ENCODE measurements at places on chromosomes 4 and X.
A peak's percentile ranks its signal among the peaks of the same experiment; 100 is the strongest.

GRCh38 chrX:135740681-135741149, 27.3 kb downstream of the CT45A1 start:
- H3K4me3 ChIP-seq, result no peak overlapping the region
- no peak for DNase-seq
- no peaks in the 10 kb centered on the region for H3K27me3 ChIP-seq

DNA sequence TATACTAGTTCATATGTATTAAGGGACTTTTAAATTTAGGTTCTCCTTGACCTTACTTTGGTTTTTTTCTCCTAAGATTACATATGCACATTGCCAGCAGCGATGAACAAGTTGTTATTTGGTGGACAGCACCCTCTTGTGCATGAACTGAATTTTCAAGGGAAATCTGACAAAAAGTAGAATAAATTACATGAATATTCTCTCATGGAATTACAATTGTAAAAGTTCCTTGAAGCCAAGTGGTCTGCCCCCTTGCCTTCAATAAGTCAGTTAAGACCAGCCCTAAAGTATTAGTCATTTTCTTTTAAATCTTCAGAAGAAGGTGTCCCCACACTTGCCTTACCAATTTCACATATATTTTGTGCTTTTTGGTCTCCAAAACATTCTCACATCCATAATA, 30.7 kb upstream of the SMARCA5 start:
- H3K4me1 ChIP-seq, result no peaks in the 10 kb centered on the region
- no peak overlapping the region for H3K27ac ChIP-seq
- no peaks in the 10 kb centered on the region for H3K36me3 ChIP-seq

GRCh38 chr4:122826553-122827257, at the start of gene FGF2:
TSS of gene FGF2 (plus strand) at chr4:122826831. CDS start at chr4:122827175, 344 bp downstream.
- H3K4me1 ChIP-seq, result peaks cover 6% of the 10 kb centered on the region
- H3K36me3 ChIP-seq, result no peaks in the 10 kb centered on the region
- peak within 1 kb of the TSS; percentile 33 for H3K27ac ChIP-seq

DNA sequence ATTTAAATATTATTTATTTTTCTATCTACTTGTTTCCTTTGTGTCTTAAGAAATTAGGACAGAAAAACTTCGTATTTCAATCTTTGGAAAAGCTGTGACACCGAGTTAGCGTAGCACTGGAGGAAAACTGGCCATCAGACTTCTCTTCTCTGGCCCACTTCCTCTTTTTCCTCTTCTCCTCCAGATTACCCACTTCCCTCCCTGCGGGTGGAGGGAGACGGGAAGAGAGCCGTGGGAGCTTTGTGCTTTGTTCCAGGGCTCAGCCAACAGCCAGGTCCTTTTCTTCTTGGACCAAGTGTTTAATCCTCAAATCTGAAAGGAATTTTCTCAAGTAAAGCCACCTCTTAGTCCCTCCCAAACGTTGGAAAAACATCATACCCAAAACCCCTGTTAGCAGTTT, 29.7 kb downstream of the OFD1 start:
- H3K4me3 ChIP-seq, result no peak overlapping the region
- H3K36me3 ChIP-seq, result no peaks in the 10 kb centered on the region
- no peaks in the 10 kb centered on the region for H3K27me3 ChIP-seq
- H3K27ac ChIP-seq, result no peak overlapping the region
- no peak for DNase-seq
- no peaks in the 10 kb centered on the region for H3K4me1 ChIP-seq

- no peaks in the 10 kb centered on the region for H3K27me3 ChIP-seq
- DNase-seq, result no peak
- H3K4me3 ChIP-seq, result no peak overlapping the region
- H3K27ac ChIP-seq, result no peak overlapping the region
These were observed 20.2 kb upstream of the RRAGB start for GRCh38 chrX:55697381-55697780.

GRCh38 chr4:168844353-168845049, 165.6 kb downstream of the CBR4 start:
- no peaks in the 10 kb centered on the region for H3K36me3 ChIP-seq
- no peak overlapping the region for H3K27ac ChIP-seq
- peaks cover 11% of the 10 kb centered on the region for H3K4me1 ChIP-seq
- DNase-seq, result no peak
- H3K4me3 ChIP-seq, result no peak overlapping the region
- H3K27me3 ChIP-seq, result no peaks in the 10 kb centered on the region

DNA sequence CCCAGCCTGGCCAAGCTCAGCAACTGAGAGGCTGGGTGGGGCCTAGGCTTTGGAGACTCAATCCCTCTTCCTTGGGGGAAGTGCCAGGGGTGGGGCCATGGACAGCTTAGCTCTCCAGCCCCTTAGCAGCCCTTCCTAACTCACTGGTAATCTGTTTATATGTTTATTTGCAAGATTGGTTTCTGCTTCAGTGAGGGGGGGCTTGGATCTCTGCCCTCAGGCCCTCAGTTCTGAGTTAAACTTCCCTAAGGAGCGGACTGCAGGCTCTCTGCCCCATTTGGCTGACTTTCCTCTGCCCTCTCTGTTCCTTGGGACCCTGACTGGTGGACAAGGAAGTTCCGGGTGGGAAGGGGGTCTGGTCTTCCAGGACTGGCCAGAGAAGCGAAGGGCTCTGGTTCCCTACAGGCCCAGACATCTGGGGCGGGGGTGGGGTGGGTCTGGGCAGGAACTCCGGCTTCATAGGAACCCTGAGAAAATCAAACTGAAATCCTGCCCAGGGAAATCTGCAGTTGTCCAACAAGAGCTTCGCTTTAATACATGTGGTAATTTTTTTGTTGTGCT, 51.4 kb downstream of the NALF2 start:
- peaks cover 6% of the 10 kb centered on the region for H3K4me1 ChIP-seq
- no peak overlapping the region for H3K4me3 ChIP-seq
- no peaks in the 10 kb centered on the region for H3K27me3 ChIP-seq
- peak; percentile 14 for DNase-seq

All from mesendoderm (in vitro differentiated cells).